ENCODE measurements at places on chromosomes 12 and 14.

DNA sequence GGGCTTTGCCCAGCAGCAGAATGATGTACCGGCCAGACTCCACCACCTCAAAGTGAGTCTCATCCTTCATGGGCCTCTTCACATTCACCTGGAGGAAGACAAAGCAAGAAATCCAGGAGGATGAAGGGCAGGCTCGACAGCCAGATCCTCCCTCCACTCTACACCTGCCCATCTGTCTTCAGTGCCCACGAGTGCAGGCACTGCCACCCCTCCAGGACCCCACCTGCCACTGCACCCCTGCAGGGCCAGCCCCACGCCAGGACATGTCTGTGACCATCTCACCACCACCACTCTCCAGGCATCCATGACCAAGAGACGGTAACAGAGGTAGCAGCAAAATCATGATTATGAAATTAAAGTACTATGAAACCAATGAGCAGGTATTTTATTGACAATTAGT, 84.3 kb upstream of the ANO2 start:
- DNase-seq = no peak

DNA sequence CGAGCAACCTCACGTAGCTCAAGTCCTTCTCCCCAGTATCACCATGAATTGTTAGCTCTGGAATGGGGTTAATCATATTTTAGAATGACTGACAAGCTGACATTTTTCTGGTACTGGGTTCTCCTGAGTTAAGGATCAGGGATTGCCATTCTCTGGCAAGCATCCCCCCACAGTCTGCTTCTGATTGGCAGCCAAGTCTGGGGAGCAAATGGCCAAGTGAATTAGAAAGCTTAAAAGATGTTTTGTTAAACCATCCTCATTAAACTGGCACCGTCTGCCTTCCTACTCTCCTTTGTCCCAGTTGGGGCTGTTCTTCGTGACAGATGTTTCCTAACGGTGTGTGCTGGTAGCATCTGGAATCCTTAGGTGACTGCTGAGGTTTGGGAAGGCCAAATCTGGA, 17.2 kb upstream of the CISTR start:
- DNase-seq = no peak

DNA sequence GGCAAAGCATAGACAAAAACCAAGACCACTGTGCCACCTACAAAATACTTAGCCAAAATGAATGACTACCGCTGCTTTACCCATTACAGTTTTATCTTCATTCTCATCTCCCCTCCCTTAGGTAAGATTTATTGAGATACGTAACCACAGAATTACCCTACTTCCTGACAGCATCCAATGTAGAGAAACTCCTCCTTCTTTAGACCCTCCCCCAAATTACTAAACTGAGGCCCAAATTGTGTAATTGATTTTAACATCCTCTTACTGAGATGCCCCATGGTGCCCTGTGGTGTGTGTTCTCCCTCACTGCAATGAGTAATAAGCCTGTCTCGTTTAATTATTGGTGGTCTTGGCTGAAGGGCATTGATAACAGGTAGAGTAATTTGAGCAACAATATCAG, 19.1 kb downstream of the VRK1 start:
- no peak for DNase-seq

- peak; percentile 48 for DNase-seq
Observed at GRCh38 chr14:64704143-64704742, at the start of gene PLEKHG3. TSS of gene PLEKHG3 (plus strand) at chr14:64704424. CDS start at chr14:64727632, 23,208 bp downstream.

DNA sequence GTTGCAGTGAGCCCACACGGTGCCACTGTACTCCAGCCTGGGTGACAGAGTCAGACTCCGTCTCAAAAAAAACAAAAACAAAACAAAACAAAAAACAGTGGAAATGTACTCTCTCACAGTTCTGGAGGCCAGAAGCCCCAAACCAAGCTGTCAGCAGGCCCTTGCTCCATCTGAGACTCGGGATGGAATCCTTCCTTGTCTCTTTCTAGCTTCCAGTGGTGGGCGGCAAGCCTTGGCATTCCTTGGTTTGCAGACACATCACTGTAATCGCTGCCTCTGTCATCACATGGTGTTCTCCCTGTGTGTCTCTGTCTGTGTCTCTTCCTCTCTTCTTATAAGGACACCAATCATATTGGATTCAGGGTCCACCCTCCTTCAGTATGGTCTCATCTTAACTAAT, 6.4 kb downstream of the TNS2 start:
- DNase-seq = no peak

DNA sequence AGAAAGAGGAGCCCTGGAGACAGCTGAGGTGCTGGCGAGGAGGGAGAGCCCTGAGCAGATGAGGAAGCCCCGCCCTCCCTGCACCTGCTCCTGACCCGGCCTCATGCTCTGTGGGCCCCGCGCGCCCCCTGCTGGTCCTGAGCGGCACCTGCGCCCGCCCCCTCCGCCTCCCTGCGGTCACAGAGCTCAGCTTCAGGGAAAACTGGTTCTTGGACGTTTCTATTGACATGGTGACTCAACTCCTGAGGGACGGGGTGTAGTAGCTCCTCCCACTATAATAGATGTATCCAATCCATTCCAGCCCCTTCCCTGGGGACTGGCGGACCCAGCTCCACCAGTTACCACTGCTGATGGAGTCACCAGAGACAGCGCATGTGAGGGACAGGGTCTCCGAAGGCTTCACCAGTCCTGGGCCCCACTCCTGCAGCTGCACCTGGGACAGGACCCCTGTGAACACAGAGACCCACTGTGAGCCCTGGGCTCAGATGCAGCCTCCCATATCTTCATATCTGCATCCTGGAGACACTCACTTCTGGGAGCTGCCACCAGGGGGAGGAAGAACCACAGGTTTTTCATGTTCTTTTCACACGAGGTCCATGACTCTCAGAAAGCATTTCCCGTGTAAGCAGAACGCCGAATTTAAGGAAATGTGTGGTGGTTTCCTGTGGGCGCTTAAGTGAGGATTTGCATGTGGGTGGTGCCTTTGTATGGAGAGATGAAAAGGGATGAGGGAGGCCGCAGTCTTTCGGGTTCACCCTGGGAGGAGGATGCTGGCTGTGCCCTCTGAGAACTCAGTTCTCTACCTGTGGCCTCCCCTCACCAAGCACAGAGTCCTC, 1346.4 kb downstream of the TMEM121 start:
- peak; percentile 96 for DNase-seq

- no peak for DNase-seq
Observed at GRCh38 chr12:114240288-114240687, 165.7 kb downstream of the TBX5 start.

DNA sequence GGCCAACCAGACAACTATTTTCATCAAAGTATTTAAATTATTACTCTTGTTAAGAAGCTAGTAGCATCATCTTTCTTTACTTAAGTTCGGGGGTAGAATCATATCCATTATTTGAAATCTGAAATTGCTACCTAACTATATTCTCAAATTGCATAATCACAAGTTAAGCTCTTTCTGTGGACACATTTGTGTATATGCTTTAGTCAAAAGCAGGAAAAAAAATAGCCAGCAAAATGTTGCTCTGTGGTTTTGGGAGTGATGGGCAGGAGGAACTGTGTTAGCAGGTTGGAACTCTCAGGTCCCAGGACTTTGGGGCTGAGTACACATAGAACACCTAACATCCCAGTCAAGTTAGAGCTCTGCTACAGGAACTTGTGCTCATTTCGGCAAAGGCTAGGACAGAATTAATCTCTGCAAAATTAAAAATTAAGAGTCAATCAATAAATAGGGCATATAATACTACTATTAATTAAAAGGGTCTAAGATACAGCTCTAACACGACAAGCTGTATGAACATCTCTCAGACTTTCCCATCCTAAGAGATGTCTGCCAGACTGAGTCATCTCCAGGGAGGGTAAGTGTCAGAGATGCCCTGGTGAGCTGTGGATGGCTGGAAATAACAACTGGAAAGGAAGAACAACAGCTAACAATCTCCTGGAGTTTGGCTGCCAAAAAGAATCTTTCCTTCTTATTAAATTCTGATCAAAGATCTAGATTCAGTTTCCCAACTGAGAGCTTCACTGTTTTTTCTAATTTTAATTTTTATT, 203.5 kb upstream of the GZMB start:
- no peak for DNase-seq

DNA sequence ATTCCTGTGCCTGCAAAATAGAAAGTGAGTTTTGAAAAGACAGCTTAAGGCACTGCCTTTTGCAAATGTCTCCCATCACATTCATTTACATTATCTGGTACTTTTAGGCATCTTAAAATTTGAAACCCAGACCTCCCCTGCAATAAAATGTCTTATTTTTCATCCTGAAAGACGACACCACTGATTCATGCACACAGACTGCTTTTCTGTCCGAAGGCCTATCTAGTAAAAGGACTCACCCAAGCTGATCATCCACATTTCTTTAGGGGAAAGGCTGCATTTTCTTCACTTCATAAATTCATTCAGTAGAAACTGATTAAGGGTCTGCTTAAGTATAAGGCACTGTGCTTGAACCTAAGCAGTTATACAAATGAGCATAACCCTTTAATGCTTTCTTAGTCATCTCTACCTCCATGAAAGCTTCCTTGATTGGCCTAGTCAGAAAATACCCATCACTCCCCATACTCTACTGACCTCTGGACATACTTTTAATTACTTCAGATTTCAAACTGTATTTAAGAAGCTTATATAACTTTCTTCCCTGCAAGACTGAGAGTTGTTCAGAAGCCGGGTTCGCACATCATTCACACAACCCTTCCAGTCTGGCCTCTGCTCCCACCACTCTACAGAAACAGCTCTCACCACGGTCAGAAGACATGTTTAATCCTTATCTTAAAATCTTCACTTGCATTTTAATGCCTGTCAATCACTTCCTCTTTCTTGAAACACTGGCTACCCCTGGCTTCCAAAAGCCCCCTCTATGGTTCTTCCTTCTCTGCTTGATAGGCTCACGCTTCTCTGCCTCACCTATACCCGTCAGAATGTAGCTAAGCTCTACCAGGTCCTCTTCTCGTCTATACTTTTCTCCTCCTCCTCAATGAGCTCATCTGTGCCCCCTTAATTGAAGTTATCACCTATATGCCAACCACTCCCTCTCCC, 288.6 kb downstream of the MED13L start:
- DNase-seq = no peak

DNA sequence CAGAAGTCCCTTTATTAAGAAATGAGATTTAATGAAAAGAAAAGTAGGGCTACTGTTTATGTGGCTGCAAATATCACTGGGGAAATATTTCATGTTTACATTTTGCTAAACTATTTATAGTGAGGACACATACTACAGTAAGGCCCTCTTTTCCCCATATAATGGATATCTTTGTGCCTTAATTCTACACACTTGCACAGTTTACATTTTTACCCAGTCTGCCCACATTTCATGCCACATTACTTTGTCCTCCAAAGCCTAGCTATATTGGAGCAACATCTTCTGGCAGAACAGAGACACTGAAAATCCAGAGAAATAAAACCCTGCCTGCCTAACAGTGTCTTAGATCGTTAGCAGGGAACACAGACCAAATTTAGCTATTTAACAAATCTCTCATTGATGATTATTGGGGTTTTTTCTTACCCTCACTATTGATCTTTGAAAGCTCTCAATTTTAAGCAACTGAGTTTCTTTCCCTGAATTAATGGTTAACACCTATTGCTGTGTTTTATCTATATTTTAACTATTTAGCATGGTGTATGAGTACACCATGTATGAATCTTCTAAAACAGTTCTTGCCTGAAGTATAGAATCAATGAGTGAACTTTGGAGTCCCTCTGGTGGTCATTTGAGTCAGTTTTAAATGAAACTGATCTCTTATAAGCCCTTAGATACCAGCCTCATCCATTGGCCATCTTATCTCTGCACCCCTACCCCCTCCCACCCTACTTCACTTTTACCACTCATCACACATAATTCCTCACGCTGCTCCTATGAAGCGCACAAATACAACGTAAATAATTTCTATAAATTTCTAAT, 170.2 kb downstream of the BCAT1 start:
- DNase-seq = no peak

DNA sequence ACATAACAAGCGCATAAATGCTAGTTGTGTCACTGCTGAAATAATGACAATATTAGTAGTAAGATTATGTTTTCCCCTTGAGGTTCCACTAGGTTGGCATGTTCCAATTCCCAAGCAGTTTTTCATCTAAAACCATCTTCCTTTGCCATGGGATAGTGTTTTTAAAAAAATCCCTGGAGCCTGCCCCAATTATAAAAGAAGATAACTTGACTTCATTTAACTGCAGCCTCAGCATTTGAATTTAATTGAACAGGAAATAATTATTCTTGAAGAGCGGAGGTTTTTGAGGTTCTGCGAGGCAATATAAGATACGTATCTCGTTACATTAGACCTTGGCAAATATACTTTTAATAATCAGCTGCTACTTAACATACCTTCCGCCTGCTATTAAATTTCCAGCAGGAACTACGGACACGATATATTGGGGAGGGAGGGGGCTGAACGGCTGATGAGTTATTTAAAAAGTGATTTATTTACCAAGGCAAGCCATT, 65.2 kb upstream of the HSPB8 start:
- no peak for DNase-seq

GRCh38 chr12:95554532-95555071, 3.3 kb upstream of the USP44 start:
- DNase-seq = no peak

DNA sequence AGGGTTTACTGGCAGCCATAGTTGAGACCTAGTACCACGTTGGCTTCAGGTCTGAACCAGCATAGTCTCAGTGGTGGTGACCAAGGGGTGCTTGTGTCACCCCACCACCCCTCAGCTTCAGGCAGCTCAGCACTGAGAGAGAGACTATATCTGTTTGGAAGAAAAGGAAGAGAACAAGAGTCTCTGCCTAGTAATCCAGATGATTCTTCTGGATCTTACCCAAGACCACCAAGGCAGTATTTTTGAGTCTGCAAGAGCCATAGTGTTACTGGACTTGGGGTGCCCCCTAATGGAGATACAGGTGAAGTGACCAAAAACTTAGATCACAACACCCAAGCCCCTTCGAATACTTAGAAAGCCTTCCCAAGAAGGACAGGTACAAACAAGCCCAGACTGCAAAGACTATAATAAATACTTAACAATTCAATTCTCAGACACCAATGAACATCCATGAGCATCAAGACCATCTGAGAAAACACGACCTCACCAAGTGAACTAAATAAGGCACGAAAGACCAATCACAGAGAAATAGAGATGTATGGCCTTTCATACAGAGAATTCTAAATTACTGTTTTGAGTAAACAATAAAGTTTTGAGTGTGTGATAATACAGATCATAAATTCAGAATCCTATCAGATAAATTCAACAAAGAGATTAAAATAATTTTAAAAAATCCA, 107.0 kb downstream of the HELB start:
- DNase-seq = peak; percentile 25

GRCh38 chr12:38502415-38502814, 185.8 kb downstream of the ALG10B start:
- DNase-seq = no peak
